Endothelial cell (in vitro differentiated cells): ENCODE measurements at places on chromosomes 6 and 20. TPM values are rescaled to one million over a fixed set of nuclear protein-coding genes. Genes with fewer than 3 reads are reported as not detected.

Gene MDFI
- 285 TPM for total RNA-seq

Gene MRPL14
- total RNA-seq, result 30.3 TPM

Gene IMPG1
- not detected for total RNA-seq

Gene PIGU
- 16.5 TPM for total RNA-seq

Gene LRRN4
- 0.13 TPM for total RNA-seq

Gene C20orf202
- total RNA-seq, result 0.92 TPM

Gene ZNFX1
- total RNA-seq, result 25.0 TPM

Gene FAM83B
- total RNA-seq, result 1.1 TPM

Gene CTCFL
- 0.21 TPM for total RNA-seq

Gene KCNK5
- 9.8 TPM for total RNA-seq

Gene SNPH
- total RNA-seq, result 8.4 TPM

Gene INSM1
- not detected for total RNA-seq

Gene OR12D3
- total RNA-seq, result not detected

Gene PGK2
- not detected for total RNA-seq

Gene MUCL3
- not detected for total RNA-seq

Gene ZFP57
- total RNA-seq, result 1.0 TPM

Gene HLA-DQB2
- 0.31 TPM for total RNA-seq

Gene NKX2-2
- 0.82 TPM for total RNA-seq

Gene PDE7B
- 0.62 TPM for total RNA-seq

Gene GNMT
- 0.59 TPM for total RNA-seq

Gene JPH2
- total RNA-seq, result 0.80 TPM

Gene RIPPLY2
- total RNA-seq, result not detected

Gene MARCKS
- 669 TPM for total RNA-seq

Gene ARID1B
- 104 TPM for total RNA-seq

Gene CLDN20
- 0.23 TPM for total RNA-seq

Gene NRSN1
- total RNA-seq, result not detected

Gene SGK2
- 0.85 TPM for total RNA-seq

Gene TSHZ2
- total RNA-seq, result 2.3 TPM

Gene DNAAF9
- 18.8 TPM for total RNA-seq

Gene BPIFB1
- total RNA-seq, result not detected

Gene GPLD1
- total RNA-seq, result 1.2 TPM

Gene NKAPL
- total RNA-seq, result 0.44 TPM

Gene CCN5
- not detected for total RNA-seq

Gene LST1
- 1.7 TPM for total RNA-seq

Gene UBD
- not detected for total RNA-seq

Gene TP53INP2
- 68.5 TPM for total RNA-seq

Gene OGFR
- total RNA-seq, result 27.6 TPM

Gene PLCB4
- total RNA-seq, result 10.5 TPM

Gene PLG
- total RNA-seq, result not detected

Gene SIRPA
- 132 TPM for total RNA-seq

Gene RAET1E
- 0.28 TPM for total RNA-seq

Gene CALHM4
- total RNA-seq, result not detected

Gene PRR18
- total RNA-seq, result 1.1 TPM

Gene FOXQ1
- total RNA-seq, result 0.67 TPM

Gene RAD21L1
- 1.1 TPM for total RNA-seq

Gene GGT7
- 20.3 TPM for total RNA-seq

Gene MLIP
- not detected for total RNA-seq

Gene PBOV1
- total RNA-seq, result not detected

Gene ELOVL5
- total RNA-seq, result 163 TPM

Gene RNF144B
- total RNA-seq, result 23.2 TPM

Gene CLVS2
- 0.28 TPM for total RNA-seq

Gene GSTA1
- total RNA-seq, result 1.1 TPM

Gene TNFRSF6B
- not detected for total RNA-seq

Gene VSTM2L
- total RNA-seq, result 1.6 TPM

Gene CENPW
- 34.0 TPM for total RNA-seq

Gene ANKEF1
- total RNA-seq, result 1.2 TPM
